ENCODE measurements at places on chromosomes 1 and 21.

DNA sequence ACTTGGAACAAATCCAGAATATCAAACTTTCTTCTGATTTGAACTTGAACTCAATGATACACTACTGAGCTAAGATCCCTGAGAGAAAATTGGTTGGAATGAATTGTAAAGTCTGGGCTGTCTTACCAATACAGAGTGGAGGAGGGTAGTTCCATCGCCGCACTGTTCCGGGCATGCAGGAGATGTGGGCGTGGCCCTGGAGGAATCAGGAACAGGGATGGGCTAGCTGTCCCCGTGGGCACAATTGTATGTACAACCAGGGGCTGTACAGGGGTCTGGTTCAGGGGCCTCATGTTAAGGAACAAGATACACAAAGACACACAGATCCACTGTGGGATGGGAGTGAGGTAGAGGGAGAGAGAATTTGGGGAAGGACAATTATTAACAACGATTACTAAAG lies 144.3 kb downstream of the ZSCAN20 start:
- DNase-seq = no peak

DNA sequence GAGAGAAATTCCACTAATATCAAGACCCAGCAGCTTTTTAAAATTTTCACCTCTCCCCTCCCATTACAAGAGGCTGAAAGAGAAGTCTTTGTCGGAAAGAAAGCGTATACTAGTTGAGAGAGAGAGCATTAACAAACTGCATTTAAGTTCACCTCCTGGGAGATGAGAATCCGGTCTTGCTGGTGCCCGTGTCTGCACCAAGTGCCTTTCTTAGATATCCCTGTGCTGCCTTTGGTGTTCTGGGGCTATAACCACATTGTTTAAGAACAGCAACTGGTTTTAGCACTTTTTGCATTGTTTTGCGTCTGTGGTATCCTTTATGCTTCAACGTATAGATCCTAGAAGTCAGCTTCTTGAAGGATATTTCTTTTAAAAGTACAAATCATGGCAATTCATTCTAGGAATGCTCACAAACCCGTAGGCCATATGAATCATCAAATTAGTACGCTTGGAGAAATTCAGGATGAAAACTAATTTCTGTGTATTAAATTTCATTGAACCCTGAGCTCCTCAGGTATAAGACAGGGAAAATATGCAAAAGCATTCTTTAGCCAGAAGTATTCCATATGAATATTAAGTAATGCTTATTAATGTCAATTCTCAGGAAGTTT lies 3.4 kb upstream of the RPE65 start:
- no peak for DNase-seq

GRCh38 chr1:159076438-159077119 lies at the start of gene AIM2:
Gene AIM2, minus strand, starts transcription at chr1:159076766. Its CDS starts 3,267 bp downstream, at chr1:159073499.
- no peak for DNase-seq

- DNase-seq = no peak
Measured at GRCh38 chr1:162966613-162967012, 102.5 kb upstream of the RGS4 start.

DNA sequence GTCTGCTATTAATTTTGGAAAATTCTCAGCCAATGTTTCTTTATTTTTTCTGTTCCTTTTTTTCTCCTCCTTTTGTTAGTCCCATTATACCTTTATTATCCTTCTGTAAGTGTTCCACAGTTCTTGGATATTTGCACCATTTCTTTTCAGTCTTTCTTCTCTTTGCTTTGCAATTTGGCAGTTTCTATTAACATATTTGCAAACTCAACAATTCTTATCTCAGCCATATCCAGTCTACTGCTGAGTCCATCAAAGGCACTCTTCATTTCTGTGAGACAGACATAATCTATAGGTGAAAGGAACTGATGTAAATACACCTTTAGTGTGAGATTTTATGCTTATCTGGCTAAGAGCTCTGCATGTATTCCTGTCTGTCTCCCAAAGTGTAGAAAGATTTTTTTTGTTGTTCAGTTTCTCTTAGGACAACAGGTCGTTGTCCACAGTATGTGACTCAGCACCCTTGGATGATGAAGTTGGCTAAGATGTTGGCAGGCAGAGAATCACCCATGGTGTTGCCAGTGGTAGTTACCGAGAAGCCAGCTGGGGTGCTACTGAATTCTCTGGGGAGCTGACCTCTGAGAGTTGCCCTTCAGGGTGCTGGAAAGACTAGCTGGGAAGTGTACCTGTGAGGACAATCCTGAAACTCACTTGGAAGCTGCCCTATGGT lies 38.4 kb downstream of the LEPR start:
- peak; percentile 26 for DNase-seq

- no peak for DNase-seq
Measured at GRCh38 chr1:207821464-207822045, 69.7 kb downstream of the CD46 start.

DNA sequence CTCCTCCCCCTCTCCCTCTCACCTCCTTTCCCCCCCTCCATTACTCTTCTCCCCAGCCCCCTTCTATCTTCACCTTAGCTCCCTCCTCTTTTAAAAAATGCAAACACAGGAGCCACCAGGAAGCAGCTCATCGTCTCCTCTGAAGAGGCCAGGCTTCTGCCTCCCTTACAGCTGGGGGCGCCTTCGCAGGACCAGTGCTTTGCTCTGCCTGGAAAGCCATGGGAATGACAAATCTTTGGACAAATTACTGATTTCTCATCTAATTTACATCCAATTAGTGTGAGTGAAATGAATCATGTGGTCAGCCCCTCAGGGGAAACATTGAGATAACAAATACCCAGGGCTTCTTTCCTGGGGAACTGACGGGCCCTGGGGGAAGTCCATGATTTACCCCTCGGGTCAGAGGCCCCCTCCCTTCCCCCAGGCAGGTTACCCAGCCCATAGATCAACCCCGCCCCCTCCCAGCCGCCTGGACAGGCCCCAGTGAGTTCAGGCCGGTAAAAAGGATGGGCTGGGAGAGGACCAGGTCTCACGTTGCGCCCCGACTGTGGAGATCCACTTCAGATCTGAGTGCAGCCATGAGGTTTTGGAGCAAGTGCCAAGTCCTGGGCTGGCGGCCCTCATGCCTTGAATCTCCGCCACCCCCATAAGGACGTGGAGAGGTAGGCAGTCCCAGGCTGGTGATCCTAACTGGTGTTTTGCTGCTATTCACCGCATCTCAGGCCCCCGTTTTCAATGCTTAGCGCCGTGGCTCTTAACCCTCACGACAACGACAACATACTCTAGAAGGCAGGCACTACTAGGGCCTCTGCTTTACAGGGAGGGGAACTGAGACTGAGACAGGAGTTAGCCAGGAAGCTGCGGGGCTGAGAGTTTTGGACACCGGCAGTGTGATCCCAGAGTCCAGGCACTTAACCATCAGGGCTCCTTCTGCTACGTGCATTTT lies 300.8 kb downstream of the RRAGC start:
- no peak for DNase-seq

GRCh38 chr1:116825720-116826438 lies 71.6 kb downstream of the CD2 start:
- DNase-seq = no peak

GRCh38 chr1:245256528-245256927 lies 101.7 kb downstream of the KIF26B start:
- DNase-seq = no peak

- DNase-seq = no peak
Measured at GRCh38 chr21:28152732-28153131, 839.9 kb downstream of the LTN1 start.

GRCh38 chr1:88892357-88892877 lies 1.1 kb upstream of the GTF2B start:
- peak; percentile 66 for DNase-seq

DNA sequence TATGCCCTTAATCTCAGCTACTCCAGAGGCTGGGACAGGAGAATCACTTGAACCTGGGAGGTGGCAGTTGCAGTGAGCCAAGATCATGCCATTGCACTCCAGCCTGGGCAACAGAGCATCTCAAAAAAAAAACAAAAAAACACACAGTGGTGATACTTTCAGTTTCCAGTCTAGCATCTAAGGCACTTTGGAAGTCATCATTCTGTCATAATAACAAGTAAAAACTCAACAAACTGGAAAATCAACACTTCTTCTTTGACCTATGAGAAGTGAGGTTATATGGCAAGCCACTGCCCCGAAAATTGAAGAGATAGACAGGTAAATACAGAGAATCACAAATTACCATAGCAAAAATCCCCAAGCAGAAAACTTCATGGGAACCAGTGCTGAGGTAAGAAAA lies 51.9 kb downstream of the IL12RB2 start:
- DNase-seq = no peak

DNA sequence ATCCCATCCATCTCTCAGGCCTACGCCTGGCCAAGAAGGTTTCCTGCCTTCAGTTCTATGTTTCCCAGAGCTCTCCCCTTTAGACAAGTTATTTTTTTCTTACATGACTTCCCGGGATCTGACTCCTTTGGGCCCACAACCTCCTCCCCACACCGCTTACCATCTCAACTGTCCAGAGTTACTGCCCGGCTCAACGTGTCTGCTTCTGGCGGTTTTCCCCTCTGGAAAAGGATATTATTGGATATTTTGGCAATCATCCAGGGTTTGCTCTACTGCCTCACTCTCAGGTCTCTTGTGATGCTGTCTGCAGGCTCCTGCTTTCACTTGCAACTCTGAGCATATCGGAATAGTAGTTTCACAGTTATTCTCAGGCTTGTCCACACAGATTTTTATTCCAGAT lies 318.2 kb upstream of the CAMK1G start:
- DNase-seq = no peak

DNA sequence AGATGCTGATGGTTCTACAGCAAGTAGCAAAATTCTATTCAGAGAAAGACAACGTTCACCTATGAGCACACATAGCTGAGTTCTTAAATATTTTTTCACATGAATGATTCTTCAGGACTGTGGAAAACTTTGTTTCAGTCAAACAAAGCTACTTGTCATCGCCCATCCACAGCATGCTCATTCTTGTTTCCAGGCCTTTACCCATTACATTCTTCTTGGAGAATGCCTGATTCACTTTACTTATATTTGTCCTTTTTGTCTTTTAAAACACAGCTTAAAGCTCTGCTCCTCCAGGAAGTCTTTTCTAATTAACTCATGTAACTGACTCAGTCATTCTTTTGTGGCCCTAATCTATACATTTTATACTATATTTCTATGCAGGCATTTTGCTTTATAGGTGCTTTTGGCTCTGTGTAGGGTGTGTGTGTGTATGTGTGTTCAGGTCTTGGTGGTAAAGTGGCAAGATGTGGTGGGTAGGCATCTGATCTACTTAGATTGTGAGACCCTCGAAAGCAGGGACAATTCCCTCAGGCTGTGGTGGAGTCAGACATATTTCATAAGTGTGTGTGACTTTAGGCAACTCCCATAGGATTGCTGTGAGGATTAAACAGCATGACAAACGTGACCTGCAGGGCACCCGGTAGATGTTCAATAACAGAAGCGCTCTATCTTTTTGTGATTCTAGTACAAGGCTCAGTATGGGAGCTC lies 11.8 kb upstream of the MARK1 start:
- peak; percentile 8 for DNase-seq

GRCh38 chr1:29914936-29915335 lies 678.6 kb downstream of the PTPRU start:
- no peak for DNase-seq

DNA sequence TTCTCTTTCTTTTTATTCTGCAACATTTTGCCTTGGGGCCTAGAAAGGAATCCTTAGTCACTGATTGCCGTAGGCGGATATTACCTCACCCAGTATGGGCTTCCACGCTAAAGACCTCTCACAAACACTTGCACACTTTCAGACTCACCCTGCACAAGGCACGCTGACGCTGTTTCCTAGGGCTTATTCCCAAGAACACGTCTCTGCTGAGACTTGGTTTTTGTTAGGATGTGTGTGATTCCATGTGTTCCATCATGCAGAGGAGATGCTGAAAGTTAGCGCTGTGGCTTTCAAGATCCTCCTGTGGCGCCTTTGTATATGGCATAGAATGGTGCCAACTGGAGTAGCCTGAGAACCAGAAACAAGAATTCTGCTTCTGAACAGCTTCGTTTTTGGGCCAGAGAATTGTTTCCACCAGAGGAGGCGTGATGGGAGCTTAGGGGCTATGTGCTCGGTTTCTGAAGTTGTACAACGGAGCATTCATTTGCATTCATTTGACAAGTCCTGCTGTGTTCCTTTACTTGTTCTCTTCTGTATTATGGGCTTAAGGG lies 297.0 kb downstream of the DISC1 start:
- DNase-seq = no peak

DNA sequence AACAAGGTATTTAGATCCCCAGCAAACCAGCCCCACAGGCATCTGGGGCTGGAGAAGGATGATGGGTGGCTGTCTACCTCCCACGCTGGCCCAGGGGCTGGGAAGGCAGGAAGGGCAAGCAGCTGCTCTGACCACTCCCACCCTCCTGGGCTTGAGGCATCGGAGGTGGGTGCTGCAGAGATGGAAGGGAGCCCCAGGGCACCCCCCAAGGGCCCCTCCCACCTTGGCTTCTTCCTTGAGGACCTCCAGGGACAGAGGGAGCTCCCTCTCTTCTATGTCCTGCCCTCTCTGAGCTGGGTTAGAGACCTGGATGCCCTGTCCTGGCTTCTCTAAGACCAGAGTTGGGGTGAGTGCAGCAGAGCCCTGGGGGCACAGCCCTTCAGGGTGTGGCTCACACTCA lies 3.1 kb downstream of the CD52 start:
- DNase-seq = no peak

- DNase-seq = no peak
Measured at GRCh38 chr1:99677416-99677815, 31.5 kb downstream of the PALMD start.

DNA sequence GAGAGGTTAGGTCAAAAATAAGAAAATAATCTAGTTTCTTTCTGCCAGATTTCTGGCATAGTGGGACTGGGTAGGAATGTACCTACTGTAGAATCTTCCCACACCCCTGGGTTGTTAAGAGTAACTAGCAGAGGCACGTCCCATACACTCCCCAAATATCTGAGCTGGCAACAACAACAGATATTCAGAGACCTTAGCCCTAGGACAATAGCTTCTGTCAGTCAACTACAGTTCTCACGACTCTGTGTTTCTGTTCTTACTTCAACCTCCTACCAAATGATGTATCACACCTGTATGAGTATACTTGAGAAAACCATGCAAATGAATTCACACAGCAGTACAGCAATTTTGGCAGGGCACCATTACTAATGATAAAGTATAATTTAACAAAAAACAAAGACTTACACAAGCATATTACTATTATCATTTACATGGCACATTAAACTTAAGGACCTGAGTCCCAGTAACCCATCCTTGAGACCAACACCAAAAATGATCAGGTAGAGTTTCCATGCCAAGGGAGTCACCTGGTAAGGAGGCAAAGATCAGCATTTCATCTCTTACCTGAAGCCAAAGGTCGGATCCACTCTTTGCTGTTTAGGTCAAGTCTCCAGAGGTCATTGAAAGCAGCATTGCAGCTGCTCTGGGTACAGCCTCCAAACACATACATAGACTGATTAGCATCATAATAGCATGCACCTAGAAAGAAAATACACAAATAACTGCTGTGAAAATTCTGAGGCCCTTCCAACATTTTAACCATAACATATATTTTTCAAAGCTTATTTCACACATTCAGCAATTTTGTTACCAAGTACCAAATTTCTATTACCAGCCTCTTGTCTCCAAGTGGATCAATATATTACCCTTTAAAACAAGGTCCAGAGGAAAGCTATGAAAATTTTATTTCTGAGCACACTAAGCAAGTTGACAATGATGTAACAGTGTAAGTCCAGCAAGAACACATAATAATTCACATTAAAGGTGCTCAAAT lies 57.5 kb upstream of the CPLANE2 start:
- no peak for DNase-seq

Measured in iris pigment epithelial cell (primary cell).